Aorta (tissue), 5 donors: ENCODE measurements at places on chromosomes 16 and 17.

- peak; percentile 68 for DNase-seq
Observed at GRCh38 chr17:69733171-69734012, 318.9 kb downstream of the MAP2K6 start.

DNA sequence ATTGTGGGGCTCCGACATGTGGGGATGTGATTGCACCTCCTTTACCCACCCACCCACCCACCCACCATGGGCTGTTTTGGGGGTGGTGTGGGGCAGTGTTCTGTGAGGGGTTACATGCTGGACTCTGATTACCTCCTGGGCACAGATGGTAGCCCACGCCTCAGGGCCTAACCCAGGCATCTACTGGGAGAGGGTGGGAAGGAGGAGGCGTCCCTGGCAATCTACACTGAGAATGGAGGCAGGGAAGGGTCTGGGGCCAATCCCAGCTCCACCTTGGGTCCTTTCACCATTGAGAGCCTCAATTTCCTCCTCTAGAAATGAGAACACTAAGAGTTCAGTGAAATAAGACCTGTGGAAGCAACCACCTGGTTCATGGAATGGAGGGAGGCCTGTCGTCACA is 11.7 kb upstream of the DOK4 start:
- DNase-seq = no peak

DNA sequence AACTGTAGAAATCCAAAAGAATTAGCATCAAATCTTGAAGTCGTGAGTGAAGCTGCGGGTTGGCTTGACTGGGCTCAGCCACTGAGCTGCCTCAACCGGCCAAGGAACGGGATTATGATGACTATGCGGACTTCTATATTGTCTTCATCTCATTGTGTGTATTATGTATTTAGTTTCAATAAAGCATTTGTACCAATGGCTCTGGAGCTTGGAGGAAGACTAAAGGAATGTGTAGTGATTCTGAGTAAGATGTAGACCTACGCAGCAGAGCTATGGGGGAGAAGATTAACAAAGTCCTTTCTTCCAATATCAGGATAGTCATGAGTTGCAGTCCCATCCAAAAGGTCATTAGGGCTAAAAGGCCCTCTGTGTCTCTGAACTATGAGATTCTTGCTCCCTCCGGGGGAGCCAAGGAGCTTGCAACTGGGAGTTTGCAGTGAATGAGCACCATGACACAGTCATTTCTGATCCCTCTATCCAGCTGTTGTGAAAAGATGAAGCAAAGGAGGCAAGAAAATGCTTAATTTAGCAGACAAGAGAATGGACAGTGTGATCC is 8.3 kb downstream of the EME1 start:
- no peak for DNase-seq

DNA sequence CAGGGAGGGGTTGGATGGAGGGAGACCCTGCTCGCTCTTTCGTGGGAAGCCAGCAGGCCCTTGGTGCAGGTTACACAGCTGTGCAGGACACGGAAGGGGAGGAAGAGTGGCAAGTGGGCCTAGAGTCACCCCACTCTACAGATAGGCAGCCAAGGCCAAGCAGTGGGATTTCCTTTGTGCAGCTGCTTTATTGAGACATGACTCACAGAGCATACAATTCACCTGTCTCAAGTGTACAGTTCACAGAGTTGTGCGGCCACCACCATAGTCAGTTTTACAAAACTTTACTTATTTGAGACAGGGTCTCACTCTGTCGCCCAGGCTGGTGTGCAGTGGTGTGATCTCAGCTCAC is 91.2 kb upstream of the CIBAR2 start:
- no peak for DNase-seq

DNA sequence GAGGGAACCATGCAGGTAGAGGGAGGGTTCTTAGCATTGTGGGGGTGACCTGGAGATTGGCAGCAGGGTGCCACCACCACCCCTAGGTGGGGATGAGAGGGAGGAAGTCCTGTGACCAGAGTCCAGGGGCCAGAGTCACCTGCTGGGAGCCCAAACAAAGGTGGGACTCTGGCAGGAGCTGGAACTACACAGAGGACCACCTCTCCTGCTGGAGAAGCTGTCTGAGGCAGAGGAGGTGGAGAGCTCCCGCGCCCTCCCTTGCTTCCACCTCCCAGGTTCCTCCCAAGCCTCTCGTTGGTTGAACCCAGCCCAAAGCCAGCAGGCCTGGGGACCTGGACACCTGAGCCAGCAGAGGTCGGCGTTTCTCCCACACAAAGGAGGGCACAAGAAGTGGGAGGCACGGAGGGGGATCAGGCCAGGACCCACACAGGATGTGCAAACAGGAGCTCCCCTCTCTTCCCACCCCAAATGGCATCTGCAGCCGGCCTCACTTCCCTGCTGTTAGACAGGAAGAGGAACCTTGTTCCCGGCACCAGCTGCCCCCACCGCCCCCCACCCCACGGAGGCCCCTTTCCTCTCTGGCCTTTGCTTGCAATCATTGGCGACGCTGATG is 154.6 kb downstream of the SEC14L1 start:
- no peak for DNase-seq

GRCh38 chr17:32769846-32770245 is 107.1 kb downstream of the MYO1D start:
- no peak for DNase-seq

- DNase-seq = no peak
Observed at GRCh38 chr16:48611329-48612137, 1.6 kb upstream of the N4BP1 start.

GRCh38 chr17:50578173-50578572 is 17.7 kb downstream of the CACNA1G start:
- DNase-seq = no peak

DNA sequence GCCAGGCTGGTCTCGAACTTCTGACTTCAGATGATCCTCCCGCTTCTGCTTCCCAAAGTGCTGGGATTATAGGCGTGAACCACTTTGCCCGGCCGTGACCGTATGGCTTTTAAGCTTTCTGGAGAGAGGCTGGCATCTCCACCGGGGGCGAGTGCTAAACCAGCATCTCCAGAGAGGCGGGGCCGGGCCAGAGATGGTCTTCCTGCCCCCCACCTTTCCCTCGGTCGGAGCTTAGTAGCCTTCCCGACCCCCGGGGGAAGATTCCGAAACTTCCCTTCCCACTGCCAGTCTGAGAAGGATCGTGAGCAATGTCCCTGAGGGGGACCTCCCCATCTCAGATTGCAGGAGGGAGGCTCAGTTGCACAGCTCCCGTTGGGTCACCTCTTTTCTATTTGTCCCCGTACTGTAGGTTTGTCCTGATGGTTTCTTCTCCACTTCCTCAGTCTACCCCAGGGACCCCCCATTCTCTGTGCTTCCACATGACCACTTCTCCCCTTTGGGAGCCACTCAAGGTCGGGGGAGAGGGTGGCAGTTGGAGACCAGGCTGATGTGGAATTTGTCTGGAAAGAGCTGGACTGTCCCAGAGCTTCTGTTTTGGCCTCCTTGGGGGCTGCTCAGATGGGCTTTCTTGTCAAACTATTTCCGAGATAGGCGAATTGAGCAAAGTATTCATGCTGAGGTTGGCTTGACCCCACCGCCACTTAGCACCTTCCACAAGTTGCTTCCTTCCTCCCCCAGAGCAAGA is 18.2 kb downstream of the IGF2BP1 start:
- no peak for DNase-seq

- DNase-seq = no peak
Observed at GRCh38 chr16:17340804-17341203, 130.0 kb downstream of the XYLT1 start.

GRCh38 chr17:27956601-27957445 is 63.7 kb upstream of the LYRM9 start:
- no peak for DNase-seq

DNA sequence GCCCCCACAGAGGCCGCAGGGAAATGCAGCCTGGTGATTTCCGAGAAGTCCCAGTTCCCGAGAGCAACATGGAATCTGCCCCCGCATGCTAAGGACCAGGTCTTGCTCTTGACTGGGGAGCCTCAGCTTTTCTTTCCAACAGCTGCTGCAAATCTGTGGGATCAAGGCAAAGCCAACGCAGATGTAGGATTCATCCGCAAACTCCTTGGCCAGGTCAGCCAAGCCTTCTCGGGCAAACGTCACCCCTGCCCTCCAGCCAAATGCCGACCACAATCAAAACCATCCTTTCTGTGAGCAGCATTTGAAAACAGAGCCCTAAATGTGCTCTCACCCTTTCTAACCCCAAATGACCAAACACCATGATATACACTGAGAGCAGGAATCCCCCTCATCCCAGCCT is 54.0 kb downstream of the MRM3 start:
- no peak for DNase-seq

GRCh38 chr17:12282056-12282455 is 261.4 kb downstream of the MAP2K4 start:
- DNase-seq = no peak
